ENCODE measurements at places on chromosomes 5 and 9.

GRCh38 chr5:24222876-24223275 lies 421.9 kb downstream of the CDH10 start:
- no peak for DNase-seq

DNA sequence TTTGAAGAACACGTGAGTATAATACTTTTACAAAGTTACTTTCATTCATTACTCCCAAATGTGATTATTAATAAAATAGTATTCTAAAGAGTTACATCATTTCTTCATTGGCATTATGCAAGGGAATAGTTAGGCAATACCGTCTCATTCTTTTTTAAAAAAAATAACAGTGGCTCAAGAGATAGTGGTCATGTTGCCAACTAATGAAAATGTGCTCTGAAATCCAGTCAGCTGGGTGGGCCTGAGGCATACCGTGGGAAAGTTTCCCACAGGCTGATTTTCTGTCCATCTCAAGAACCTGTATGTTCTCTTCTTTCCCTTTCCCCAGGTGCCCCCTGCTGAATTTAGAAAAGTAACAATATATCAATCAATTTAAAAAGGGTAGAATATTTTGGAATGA lies 40.8 kb upstream of the ROPN1L start:
- no peak for DNase-seq

DNA sequence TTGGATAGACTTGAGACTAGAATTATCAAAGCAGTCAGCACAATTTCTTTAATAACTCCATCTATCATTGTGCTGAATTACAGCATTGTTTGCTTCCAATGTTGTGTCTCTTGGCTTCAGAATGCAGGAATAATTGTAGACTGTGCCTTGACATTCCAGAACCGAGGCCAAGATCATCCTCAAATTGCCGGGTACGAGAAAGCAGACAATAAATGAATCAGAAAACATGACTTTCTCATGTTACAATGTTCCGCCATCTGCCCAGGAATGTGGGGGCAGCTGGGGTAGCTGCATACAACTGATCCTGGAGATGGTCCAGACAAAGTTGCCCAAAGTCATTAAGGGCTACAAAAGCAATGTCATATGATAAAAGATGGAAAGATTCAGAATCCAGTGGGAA lies 206.2 kb upstream of the SGCD start:
- peak; percentile 15 for DNase-seq

DNA sequence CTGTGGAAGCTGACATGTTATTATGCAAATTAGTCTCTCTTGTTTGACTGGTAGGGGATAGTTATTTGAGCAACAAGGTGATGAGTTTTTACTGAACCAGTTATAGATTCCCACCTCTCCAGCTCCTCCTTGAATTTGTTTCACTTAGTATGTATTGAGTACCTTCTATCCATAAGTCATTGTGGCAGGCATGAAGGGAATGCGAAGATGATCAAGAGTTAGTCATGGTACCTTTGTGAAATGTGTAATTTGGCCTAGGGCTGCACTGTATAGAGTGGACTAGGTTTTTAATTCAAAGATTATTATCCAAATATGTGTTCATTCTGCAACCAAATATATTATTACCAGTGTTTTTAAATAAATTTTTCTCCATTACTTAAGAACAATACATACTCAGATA lies 110.1 kb downstream of the HACD4 start:
- DNase-seq: no peak

- DNase-seq: no peak
Measured at GRCh38 chr5:146249801-146250200, 46.4 kb downstream of the RBM27 start.

GRCh38 chr5:14464671-14465070 lies 116.9 kb upstream of the OTULINL start:
- DNase-seq: no peak

GRCh38 chr9:112601636-112602035 lies 115.0 kb downstream of the KIAA1958 start:
- DNase-seq: peak; percentile 24

- DNase-seq: no peak
Measured at GRCh38 chr9:78856144-78856543, 559.2 kb downstream of the PSAT1 start.

GRCh38 chr5:135027266-135027696 lies 6.7 kb downstream of the PITX1 start:
- DNase-seq: no peak

Data from RCC 7860 (cell line).